ENCODE measurements at places on chromosomes 6 and 20. TPM values are rescaled to one million over a fixed set of nuclear protein-coding genes. Genes with fewer than 3 reads are reported as not detected.

Gene TUBE1
- 28.0 TPM for total RNA-seq

Gene PTGIS
- not detected for total RNA-seq

Gene DEF6
- total RNA-seq, result 68.7 TPM

Gene OPRM1
- total RNA-seq, result not detected

Gene CST1
- total RNA-seq, result not detected

Gene GABRR1
- not detected for total RNA-seq

Gene TENT5A
- total RNA-seq, result 9.4 TPM

Gene CLDN20
- total RNA-seq, result not detected

Gene FABP7
- total RNA-seq, result not detected
